ENCODE measurements at places on chromosomes 7 and 10.

DNA sequence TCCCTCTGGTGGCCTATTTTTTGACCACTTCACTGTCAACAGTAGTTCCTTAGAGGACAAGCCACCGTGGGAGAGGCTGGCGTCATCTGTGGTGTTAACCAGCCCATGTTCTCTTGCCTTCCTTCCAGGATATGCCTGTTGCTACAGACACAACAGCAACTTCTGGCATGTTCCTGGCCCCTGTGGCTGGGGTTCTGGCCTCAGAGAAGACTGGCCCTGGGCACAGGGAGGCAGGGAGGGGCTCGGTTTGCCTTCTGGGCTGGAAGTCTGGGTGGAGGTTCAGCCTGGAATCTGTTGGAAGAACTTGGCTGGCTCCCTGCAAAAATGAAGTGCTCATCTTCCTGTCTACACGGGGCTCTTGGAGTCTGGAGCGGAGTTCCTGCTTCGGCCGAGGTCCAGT is 25.7 kb downstream of the GOLGA7B start:
- DNase-seq = no peak

DNA sequence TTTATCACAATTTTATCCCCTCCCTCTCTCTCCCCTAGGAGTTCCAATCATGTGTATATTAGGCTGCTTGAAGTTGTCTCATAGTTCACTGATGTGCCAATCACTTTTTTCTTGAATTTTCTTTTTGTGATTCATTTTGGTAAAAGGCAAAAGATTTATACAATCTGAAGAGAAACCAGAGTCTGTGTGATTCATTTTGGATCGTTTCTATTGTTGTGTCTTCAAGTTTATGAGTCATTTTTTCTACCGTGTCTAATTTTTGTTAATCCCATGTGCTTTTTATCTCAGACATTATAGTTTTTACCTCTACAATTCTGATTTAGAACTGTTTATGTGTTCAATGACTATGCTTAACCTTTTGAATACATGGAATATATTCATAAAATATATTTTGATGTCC is 483.9 kb upstream of the AUTS2 start:
- DNase-seq = no peak

DNA sequence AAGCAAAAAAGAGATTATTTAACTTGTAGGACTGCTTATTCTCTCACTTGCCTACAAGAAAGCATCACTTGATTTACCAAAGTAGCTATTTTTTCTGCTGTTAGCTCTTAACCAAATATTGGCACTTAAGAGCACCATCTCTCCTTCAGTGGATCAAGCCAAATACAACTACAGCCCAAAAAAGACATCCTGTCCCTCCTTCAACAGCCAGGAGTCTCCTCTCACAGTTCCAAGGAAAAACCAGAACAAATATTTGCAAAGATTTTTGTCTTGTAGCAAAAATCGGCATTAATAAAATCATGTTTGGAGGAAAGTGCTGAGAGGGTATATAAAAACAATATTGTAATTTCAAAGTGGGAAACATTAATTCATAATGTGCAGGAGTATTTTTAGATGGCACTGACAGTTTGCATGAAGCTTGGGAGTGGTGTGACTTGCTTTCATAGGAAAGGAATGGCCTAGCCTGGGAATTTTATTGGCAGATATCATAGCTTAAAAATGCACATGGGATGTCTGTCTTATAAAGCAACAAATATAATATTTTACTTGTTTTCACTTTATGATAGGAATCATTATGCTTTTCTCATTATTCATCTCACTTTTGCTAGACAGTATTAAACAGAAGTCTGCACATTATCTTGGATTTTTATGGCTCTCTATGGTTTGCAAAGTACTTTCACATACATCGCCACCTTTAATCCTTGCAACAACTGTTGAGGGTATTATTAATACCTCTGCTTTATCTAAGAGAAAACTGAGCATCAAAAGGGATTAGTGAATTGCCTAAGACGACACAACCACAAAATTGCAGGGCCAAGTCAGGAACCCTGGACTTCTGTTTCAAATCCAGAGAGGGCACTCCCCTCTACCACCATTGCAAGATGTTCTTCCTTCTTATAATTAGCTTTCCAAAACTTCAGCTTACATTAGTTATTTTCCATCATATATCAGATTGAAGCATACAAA is 103.5 kb downstream of the AGMO start:
- DNase-seq = no peak

DNA sequence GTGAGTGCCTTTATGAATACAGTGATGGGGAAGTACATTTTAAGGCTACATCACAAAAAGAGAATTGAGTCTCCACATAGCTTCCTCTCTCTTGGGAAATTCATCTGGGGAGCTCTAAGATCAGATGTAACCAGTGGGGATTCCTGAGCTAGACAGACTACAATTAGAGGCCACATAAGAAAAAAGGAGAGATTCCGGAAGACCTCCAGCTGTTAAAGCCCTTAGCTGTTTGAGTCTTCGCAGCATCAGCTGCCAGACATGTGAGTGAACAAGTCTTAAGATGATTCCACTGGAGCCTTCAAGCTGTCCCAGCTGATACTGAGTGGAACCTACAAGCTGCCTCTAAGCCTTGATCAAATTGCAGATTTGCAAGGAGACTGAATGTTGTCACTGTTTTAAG is 448.5 kb downstream of the NXPH1 start:
- DNase-seq = no peak

GRCh38 chr10:74766501-74766900 is 59.9 kb upstream of the KAT6B start:
- no peak for DNase-seq

DNA sequence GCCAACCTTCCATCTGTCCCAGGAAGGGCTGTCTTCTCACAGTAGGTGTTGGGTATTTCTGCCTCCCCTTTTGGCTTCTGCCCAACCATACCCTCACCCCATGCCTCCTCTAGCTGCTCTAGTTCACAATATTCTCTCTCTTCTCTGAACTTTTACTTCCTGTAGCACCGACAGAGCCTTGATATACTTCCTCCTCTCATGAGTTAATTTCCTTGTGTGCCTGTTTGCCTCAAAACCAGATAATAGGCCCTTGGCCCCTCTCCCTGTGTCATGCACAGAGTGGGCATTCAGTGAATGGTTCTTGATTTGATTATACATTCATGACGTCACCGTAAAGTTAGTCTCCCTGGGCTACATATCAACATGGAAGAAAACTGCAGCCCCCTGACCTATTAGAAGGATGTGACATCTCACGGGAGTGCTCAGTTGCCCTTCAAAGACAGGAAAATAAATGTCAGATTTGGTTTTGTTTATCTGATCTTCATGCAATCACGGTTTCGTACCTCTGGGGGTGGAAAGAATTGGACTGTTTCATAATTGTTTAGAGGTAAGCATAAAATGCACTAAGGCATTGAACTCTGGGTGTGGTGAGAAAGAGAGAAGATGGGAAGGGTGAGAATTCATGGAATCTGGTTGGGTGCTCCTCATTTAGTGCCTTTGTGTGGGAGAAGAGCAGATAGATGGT is 127.7 kb downstream of the ITIH5 start:
- DNase-seq = no peak

DNA sequence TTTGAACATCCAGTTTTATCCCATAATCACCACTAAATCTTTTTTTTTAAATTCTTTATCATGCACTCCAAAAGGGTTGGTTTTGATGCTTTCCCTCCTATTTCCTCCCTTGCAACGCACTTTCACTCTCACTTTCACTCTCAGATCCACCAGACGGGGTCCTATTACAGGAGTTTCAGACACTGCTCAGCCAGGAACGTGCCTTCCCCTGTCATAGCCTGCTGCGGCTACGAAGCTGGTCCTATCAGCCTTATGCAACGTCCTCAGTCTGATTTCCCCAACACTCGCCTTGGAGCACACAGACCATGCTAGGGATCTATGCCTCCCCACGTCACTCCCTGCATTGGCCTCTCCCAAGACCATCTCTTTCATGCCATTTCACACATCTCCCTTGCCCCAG is 23.4 kb downstream of the ZPBP start:
- peak; percentile 5 for DNase-seq

DNA sequence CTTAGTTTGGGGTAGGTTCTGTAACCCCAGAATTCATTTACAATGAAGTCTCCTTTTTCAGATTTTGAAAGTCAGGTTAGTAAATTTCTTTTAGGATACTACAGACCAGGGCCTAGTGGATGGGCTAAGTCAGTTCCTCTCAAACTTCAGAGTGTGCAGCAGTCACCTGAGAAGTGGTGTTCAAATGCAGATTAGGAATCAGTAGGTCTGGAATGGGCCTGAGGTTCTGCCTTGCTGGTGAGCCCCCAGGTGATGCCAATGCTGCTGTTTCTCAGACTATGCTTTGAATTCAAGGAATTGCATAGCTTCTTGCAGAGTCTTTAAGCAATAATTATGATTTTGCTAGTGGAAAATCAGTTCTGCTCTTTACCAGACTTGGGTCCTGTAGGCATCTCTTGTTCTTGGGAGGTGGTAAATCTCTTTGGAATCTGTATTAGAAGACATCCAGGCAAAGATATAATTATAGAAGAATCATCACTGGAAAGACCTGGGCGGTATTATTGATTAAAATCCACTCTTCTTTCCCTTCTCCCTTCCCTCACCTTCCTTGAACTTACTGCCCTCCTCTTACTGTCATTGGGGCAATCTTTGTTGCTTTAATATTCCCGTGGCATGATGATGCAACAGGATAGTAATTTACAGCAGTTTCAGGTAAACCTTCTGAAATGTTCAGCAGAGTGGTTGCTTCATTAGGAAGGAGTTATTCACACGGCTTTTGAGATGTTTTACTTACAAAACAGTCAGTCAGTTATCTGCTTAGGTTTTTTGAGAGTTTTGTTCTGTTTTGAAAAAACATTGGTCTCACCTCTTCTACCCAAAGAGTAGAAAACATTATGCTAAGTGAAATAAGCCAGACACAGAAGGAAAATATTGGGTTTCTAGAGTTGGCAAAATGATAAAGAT is 87.2 kb downstream of the NRF1 start:
- DNase-seq = no peak

DNA sequence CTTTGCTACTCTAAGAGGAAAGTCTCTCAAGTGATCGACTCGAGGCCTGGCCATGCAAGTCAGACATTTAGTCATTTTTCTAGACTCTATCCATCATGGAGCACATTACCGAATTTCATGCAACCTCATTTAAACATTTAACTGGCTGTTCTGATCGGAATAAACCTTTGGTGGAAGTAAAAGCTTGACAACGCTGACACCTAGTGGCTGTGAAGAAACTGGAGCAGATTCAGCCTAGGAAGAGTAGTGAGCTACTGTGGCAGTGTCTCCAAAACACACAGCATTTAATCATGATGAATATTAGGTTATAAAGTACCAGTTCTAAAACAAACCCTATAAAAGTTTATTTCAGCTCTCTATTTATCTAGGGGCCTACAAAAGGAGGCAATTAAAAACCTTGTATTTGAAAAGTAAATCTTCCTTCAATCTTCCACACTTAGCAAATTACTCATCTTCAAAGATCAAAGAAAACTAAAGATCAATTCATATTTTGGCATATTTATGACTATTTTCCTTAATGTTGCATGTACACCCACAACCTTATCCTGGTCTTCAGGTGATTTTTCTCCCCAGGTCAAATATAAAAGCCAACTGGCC is 175.0 kb downstream of the CTNNA3 start:
- DNase-seq = peak; percentile 54

GRCh38 chr10:132310701-132311337 is 3.1 kb upstream of the STK32C start:
- no peak for DNase-seq

DNA sequence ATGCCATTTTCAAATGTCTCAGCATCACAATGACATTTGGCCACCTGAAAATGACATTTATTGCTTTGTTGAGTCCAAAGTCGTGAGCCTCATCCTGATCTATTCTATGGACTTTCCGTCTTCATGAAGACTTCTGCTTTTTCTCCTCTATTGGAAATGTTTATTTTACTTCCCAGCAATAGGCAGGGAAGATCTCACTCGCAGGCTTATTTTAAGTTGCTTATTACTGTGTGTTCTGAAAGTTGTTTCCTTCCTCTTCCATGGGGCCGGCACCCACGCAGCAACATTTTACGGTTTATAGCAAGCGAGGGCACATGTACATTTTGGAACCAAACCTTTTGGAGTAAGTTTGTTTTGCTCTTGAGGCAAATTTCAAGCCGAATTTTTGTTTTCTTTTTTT is 221.0 kb upstream of the KLF6 start:
- DNase-seq = no peak

DNA sequence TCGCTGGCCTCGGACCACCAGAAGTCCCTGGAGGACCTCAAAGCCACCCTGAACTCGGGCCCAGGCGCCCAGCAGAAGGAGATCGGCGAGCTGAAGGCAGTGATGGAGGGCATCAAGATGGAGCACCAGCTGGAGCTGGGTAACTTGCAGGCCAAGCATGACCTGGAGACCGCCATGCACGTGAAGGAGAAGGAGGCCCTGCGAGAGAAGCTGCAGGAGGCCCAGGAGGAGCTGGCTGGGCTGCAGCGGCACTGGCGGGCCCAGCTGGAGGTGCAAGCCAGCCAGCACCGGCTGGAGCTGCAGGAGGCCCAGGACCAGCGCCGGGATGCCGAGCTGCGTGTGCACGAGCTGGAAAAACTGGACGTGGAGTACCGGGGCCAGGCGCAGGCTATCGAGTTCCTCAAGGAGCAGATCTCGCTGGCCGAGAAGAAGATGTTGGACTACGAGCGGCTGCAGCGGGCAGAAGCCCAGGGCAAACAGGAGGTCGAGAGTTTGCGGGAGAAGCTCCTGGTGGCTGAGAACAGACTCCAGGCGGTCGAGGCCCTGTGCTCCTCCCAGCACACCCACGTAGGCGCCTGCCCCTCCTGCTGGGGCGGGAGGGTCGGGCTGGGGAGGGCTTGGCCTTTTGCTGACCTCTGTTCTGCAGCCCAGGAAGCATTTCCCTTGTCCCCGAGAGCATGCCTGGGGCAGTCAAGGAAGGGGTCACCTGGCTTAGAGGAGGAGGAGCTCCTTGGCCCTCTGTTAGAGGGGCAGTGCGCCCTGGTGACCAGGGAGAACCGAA is 77.3 kb upstream of the GTF2IRD1 start:
- DNase-seq = no peak

DNA sequence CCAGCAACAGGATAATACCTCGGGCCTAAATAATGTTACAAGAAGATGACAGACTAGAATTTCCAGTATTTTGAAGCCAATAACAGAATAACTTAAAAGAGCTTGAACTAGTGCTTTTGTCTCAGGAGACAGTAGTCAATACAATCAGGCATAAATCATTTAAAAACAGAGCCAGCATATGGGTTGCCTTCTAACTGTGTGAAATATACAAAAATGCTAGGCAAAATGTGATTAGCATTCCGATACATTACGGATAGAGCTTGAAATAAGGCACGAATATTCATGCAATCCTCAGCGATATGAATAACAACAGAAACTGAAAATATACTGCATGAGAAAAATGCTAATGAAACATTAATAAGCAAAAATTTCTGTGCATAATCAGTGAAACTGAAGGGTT is 18.3 kb upstream of the PRKAR2B start:
- no peak for DNase-seq

DNA sequence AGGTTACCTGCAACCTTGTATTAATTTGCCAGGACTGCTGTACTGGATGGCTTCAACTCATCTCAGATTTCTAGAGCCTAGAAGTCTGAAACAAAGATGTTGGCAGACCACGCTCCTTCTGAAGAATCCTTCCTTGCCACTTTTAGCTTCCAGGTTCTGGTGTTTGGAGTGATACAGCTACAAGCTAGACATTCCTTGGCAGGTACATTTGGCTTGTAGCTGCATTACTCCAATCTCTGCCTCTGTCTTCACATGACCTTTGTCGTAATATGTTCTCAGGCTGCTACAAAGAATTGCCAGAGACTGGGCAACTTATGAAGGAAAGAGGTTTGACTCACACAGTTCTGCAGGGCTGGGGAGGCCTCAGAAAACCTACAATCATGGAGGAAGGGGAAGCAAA is 146.3 kb downstream of the GALNT17 start:
- no peak for DNase-seq
